IMR-90 (cell line): ENCODE measurements at places on chromosomes 7 and 10. TPM values are rescaled to one million over a fixed set of nuclear protein-coding genes. Genes with fewer than 3 reads are reported as not detected.

DNA sequence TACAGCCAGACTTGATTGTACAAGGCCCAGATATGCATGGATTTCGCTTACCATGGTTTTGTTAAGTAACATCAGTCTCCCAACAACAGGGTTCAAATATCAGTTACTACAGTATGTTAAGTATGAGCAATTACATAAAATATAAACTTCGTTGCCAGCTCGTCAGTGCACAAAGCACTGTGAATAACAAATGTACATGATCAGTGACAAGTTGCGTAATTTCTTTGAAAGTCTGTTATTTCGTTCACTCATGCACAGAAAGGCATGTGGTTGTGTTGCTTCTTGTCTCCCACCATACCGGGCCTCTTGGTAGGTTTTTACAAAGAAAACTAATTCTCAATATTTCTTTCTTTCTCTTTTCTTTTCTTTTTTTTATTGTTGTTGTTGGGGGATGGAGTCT lies 12.5 kb upstream of the ZNF487 start:
- DNase-seq: no peak

GRCh38 chr7:96055717-96056116 lies 266.2 kb downstream of the SLC25A13 start:
- DNase-seq: no peak

DNA sequence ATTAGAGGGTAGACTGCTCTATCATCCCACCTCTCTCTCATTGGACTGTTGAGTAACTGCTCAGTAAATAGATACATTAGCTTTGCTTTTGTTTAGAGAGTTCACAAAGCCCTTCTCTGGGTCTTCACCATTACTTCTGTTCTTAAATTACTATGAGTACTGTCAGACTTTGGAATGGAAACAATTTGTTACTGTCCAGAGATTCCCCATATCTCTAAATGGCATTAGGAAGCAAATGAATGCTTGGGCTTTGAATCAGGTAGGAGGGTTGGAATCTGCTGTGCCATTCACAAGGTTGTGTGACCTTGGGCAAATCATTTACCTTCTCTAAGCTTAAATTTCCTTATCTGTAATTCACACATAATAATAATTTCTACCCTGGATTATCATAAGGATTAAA lies 541.0 kb upstream of the FZD8 start:
- DNase-seq: no peak

DNA sequence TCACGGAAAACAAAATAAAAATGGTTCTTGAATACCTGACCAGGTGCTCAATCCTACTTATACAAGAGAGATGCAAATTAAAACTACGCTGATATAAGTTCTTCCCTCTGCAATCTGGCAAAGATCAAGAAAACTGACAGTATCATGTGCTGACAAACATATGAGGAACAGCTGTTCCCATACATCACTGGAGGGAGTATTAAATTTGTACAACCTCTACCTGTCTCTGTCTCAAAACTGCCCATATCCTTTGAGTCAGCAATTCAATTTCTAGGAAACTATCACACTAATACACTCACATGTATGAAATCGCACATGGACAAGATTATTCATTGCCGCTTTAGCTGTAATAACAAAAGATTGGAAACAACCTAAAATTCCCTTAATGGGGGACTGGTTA lies 11.0 kb upstream of the IL6 start:
- no peak for DNase-seq

DNA sequence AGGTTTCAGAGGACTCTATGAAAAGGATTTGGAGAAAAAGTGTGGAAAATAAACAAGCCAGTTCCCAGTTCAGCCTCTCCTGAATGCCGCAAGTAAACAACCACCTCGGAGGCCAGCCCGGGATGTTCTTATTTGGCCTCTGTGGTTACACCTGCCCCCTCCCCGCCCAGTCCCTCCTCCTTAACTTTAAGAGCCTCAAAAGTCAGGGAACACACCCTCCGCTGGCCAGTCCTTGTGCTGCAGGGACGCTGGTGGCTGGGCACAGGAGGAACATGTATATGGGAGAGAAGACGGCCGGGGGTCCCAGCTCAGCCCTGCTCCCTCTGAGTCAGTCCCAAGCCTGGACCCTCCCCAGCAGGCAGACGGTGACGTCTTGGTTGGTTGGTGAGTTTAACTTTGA lies 6.1 kb downstream of the CHST3 start:
- DNase-seq: no peak

- DNase-seq: no peak
Measured at GRCh38 chr10:126263006-126263676, 125.1 kb downstream of the ADAM12 start.

DNA sequence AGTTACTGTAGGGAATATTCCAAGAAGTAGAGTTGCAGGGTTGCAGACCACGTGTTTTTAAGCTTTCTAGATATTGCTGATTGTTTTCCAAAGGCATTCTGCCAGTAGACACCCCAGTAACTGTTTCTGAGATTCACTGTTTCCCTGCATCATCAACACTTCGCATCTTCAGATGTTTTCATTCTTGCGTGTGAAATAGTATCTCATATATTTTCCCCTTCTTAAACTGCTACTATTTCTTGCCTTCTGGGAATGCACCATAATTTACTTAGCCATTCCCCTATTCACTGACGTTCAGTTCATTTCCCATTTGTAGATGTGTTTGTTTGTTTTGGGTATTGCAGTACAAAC lies 30.7 kb downstream of the ALOX5 start:
- no peak for DNase-seq

- no peak for DNase-seq
Measured at GRCh38 chr10:133353202-133353959, 4.4 kb downstream of the FUOM start.

Gene CFAP58
- 0.36 and 0.83 TPM in 2 replicates for total RNA-seq

GRCh38 chr10:14477408-14477710 lies 146.6 kb upstream of the FRMD4A start:
- peak; percentile 64 for DNase-seq

- DNase-seq: no peak
Measured at GRCh38 chr10:72333112-72334015, 21.4 kb downstream of the DNAJB12 start.

GRCh38 chr7:141586878-141587277 lies 35.7 kb downstream of the AGK start:
- DNase-seq: no peak

DNA sequence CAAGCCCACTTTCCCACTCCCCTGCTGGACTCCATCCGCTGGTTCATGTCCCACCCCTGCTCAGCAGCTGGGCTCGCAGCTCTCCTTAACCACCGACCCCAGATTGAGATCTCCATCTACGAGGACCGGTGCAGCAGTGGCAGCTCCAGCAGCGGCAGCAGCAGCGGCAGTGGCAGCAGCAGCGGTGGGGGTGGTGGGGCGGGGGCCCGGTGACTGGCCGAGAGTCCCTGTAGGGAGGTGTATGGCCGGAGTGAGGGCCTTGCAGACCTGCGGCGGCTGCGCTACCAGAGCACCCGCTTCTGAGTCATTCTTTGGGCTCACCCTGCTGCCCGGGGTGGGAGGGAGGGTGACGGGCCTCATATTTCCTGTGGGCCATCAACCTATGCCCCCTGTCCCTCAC lies 15.8 kb downstream of the GOLGA7B start:
- no peak for DNase-seq

DNA sequence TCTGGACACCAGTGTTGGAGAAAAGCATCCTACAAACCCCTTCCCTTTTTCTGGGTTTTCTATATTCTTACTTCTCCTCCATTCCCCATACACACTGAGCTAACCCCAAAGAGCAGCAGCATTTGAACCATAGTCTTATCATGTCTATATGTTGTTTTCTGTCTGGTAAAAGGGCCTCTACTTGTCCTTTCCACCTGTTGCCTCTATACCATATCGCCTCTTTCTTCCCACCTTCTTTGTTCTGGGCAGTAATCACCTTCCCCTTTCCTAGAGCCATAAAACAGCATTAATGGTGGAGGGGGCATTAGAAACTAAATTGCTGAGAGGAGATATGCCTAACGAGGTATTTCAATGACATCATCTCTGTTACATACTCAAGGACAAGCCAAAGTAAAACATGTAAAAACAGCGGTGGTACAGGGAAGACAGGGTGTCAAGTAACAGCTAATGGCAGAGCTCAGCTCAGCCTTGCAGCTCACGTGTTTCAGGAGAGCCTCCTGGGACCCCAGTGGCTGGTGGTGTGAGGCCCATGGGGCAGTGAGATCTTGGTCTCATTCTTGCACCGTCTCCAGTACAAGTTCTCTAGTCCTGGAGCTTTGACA lies 20.6 kb downstream of the NPY start:
- DNase-seq: no peak

- DNase-seq: peak; percentile 41
Measured at GRCh38 chr7:14381306-14381705, 391.8 kb upstream of the ETV1 start.

Gene GNGT1
- not detected in 2 replicates for total RNA-seq

Gene SPDYE2
- not detected in 2 replicates for total RNA-seq

Gene STARD3NL
- 69.7 and 102 TPM in 2 replicates for total RNA-seq

GRCh38 chr10:35783305-35783838 lies 141.3 kb upstream of the FZD8 start:
- peak; percentile 31 for DNase-seq

DNA sequence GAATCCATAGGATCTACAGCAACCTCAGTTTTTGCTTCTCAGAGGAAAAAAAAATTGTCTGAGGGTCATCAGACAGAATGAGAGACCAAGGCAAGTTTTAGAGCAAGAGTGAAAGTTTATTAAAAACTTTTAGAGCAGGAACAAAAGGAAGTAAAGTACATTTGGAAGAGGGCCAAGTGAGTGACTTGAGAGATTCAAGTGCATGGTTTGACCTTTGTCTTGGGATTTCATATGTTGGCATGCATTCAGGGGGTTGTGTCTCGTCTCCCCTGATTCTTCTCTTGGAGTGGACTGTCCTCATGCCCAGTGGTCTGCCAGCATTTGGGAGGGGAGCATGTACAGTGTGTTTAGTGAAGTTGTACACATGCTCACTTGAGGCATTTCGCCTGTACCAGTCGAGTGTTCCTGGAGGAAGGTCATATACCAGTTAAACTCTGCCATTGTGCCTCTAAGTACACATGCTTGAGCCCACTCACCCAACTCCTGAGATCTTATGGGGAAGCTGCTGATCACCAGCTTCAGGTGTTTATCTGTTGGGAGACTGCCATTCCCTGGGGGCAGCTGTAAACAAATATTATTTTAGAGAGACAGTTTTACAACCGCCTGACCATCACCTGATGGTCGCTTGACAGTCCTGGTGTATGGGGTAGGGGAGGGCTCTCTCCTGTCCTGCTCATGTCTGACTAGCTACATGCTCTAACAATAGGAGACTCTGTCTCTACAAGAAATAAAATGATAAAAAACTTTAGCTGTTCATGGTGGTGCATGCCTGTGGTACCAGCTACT lies 109.4 kb downstream of the EEPD1 start:
- no peak for DNase-seq

Gene PSTK
- 4.1 and 4.7 TPM in 2 replicates for total RNA-seq

DNA sequence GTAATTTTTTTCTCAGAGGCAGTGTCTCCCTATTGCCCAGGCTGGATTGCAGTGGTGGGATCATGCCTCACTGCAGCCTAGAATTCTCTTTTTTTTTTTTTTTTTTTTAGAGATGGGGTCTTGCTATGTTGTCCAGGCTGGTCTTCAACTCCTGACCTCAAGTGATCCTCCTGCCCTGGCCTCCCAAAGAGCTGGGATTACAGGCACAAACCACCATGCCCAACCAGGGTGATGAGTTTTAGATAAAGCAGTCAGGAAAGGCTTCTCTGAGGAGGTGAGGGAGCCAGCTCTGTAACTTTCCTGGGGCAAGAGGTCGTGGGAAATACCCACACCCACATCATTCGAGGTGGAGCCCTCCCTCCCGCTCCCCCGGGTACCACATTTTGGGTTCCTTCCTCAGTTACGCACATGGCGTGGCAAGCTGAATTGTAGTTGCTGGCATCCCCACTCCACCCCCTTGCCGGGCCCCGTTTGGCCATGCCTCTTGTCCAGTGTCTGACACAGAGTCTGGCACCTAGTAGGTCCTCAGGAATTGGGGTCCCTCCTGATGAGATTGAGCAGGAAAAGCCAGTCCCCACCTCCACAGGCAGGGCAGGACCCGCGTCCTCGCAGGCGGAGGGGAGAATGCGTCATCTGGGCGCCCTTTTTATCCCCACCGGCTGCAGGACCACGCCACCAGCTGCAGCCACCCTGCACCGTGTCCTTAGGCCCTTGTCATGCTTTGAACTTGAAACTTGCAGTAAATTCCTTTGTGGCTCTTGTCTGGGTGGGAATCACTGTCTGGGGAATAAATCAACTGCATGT lies 43.4 kb downstream of the CLIP2 start:
- no peak for DNase-seq

DNA sequence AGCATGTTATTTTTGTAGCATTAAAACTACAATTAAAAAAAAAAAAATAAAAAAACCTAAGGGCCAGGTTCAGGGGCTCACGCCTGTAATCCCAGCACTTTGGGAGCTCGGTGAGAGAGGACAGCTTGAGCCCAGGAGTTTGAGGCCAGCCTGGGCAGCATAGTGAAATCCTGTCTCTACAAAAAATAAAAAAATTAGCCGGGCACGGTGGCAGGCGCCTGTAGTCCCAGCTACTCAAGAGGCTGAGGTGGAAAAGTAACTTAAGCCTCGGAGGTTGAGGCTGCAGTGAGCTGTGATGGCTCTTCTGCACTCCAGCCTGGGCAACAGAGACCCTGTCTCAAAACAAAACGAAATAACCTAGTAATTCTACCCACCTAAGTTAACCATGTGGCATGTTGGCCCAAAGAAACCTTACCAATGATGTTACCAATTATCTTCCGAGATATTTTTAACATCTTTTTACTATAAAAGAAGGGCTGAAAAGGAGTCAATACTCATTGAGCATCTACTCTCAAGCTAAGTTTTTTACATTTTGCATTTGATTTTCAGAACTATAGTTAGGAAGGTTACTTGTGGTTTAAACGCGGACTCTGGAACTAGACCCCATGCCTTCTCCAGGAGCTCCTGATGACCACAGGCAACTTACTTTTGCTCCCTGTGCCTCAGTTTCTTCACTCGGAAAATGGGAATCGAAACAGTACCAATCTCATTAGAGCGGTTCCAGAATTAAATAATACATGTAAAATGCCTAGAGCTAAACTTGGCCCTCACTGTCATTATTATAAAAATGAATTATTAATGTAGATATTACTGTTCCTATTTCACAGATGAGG lies 1.4 kb downstream of the ITGB1 start:
- no peak for DNase-seq

GRCh38 chr7:138212314-138212713 lies 136.1 kb downstream of the AKR1D1 start:
- DNase-seq: no peak

GRCh38 chr7:141263508-141263907 lies 189.6 kb downstream of the TMEM178B start:
- no peak for DNase-seq

Gene GPR37
- 9.2 and 9.3 TPM in 2 replicates for total RNA-seq
